ENCODE measurements at places on chromosomes 11 and 22.

DNA sequence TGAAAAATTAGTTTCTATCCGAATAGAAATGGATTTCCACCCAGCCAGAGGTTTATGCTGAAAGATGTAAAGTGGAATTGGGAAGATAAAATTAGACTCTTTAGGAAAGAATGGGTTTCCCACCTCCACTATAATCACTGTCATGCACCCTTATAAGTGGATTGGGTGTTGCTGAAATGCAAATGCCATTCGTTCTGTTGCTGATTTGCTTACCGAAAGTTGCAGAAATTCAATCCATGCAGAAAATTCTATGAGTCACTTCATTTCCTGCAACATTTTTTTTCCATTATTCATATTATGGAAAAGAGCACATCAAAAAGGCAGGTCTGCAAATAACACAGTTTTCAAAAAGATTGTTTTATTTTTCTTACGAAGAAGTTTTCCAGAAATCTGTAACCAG, 65.6 kb downstream of the LDLRAD3 start:
- DNase-seq, result no peak

DNA sequence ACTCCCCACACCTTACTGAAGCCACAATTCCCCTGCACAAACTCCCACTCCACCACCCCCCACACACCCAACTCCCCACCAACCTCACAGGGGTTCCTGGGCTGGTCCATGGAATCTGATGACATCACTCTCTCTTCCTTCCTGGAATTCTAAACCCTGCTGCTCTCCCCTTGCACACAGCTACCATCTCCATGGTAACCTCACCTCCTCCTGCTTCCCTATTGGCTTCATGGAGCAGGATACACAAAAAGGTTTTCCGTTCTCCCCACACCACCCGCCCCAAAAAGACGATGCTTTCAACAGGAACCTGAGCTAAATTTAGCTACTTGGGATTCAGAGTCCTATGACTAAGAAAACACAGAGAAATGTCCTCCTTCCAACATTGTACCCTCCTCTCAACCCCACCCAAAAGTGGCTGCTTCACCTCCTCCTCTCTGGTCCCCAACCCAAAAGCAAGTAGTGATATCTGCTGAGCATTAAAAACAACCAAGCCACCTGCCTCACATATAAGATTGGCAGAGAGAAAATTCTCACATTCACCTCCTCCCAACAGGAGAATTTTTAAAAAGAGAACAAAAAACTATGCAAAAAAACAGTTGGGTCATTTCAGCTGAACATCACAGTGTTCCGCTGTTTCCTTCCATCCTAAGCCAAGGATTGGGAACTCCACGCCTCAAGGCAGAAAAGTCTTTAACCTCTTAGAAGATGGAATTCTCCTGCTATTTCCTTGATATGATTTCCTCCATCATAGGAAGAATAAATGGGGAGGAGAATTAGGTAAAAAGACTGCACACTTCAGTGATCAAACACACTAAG, 66.9 kb downstream of the RBFOX2 start:
- DNase-seq, result no peak

GRCh38 chr11:110573411-110573810, 138.8 kb downstream of the ARHGAP20 start:
- DNase-seq, result no peak

GRCh38 chr11:66048547-66049323, at the start of gene GAL3ST3:
Gene GAL3ST3, minus strand, starts transcription at chr11:66049161. Its CDS starts 3,746 bp downstream, at chr11:66045415.
- no peak for DNase-seq

GRCh38 chr11:48090174-48090573, 109.8 kb downstream of the PTPRJ start:
- DNase-seq, result no peak
